ENCODE measurements at places on chromosomes 12 and 14. TPM values are rescaled to one million over a fixed set of nuclear protein-coding genes. Genes with fewer than 3 reads are reported as not detected.
A peak's percentile ranks its signal among the peaks of the same experiment; 100 is the strongest.

GRCh38 chr14:61347826-61348443 lies 26.6 kb downstream of the PRKCH start:
- DNase-seq: no peak

DNA sequence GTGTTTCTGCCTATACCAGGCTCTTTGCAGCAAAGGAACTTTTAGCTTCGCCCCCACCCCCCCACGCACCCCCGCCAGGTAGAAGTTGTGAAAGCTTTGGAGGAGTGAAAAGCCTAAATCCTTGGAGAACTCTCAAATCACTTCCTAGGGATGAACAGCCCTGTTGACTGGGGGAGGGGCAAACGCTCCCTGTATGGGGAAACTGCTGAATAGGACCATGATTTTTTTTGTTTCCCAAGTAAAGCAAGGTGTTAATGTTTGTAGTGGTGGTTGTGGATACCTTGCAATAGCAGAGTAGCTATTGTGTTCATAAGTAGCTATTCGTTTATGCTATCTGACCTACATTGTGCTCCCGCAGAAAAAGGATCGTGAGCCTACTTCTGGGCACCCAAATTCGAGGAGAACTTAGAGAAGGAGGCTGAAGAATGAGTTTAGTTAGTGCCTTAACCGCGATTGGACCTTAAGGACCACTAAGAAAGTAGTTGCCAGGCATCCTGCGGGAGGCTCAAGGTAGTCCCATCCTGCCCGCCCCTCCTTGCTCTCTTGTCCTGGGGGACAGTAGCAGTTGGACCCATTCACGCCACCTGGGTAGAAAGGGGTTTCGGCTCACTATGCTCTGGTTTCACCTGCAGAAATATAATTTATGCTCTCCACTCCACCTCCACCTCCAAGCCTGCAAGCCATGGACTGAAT lies 901 bp upstream of the NFKBIA start:
- DNase-seq: no peak

DNA sequence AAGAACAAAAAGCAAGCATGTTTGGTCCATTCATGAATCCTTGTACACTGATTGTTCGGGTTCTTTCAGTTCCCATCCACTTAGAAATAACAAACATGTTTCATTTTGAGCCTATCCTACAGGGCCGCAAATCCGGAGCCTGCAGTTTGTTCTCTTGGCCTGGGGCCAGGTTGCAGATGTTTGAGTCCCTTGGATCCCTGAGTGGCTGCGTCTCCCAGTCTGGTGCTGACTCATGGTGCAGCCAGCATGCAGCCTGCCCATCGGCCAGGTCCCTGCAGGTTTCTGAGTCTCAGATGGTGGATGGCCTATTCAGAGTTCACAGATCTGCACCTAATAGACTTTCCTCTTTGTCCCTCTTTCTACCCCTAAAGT lies 1.9 kb upstream of the DYNC1H1 start:
- DNase-seq: no peak

GRCh38 chr12:116538076-116538591 lies 21.0 kb upstream of the MAP1LC3B2 start:
- no peak for DNase-seq

GRCh38 chr12:103686026-103686425 lies 99.0 kb downstream of the STAB2 start:
- DNase-seq: no peak

DNA sequence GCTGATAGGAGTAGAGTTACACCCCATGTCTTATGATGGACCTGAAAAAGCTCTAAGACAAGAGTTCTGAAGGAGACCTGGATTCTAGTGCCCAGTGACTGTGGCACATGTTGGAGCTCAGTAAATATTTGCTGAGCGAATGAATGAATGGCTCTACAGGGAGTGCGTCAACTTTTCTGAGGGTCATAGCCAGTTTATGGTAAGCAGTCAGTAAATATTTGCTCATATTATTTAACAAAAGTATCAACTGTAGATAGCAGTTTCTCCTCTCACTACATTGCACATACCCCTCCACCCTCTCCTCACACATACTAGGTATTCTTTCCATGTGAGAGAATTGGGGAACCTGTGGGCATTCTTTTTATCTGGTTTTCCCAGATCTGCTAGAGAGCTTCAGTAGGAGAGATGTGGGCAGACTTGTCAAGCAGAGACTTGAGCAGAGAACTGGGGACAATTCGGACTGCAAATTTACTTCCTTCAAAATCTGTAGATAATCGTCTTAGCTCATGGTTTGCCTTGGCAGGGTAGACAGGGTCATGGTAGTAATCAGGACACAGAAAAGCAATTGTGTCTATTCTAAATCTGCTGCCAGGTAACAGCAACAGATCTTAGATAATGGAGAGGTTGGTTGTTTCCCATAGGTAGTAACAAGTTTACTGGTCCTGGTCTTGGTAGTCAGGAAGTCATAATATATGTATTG lies 5.7 kb downstream of the SLC4A8 start:
- DNase-seq: no peak

GRCh38 chr12:116380108-116380507 lies 102.6 kb upstream of the MED13L start:
- peak; percentile 74 for DNase-seq

- no peak for DNase-seq
These were observed 147.5 kb downstream of the CFAP54 start for GRCh38 chr12:96636895-96637294.

DNA sequence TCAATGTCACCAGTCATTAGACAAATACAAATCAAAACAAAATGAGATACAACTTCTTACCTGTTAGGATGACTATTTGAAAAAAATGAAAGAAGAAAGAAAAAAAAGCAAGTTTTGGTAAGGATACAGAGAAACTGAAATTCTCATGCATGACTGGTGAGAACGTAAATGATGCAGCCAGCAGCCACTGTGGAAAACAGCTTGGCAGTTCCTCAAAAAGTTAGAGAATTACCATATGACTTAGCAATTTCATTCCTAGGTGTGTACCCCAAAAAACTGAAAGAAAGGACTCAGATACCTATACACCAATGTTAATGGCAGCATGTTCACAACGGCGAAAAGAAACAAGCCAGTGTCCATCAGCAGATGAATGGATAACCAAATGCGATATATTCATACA lies 26.6 kb downstream of the NINJ2 start:
- DNase-seq: peak; percentile 68

DNA sequence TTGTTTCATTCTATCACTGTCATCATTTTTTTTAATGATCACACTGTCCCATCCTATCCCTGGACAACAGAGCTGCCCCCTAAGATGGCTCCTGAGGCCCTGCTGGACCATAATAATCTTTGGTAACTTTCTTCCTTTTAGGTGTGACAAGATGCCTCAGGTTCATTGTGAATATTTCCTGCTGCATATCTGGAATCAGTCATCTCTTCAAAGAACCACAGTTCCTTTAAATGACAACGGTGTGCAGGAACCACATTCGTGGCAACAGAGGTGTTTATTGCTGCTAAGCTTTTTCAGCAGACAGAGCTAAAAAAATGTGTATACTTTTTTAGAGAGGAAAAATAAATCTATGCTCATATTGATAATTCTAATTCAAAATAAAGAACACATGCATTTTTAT lies 312.9 kb downstream of the MED13L start:
- DNase-seq: no peak

- no peak for DNase-seq
These were observed 687 bp downstream of the IFFO1 start for GRCh38 chr12:6555018-6555691.

DNA sequence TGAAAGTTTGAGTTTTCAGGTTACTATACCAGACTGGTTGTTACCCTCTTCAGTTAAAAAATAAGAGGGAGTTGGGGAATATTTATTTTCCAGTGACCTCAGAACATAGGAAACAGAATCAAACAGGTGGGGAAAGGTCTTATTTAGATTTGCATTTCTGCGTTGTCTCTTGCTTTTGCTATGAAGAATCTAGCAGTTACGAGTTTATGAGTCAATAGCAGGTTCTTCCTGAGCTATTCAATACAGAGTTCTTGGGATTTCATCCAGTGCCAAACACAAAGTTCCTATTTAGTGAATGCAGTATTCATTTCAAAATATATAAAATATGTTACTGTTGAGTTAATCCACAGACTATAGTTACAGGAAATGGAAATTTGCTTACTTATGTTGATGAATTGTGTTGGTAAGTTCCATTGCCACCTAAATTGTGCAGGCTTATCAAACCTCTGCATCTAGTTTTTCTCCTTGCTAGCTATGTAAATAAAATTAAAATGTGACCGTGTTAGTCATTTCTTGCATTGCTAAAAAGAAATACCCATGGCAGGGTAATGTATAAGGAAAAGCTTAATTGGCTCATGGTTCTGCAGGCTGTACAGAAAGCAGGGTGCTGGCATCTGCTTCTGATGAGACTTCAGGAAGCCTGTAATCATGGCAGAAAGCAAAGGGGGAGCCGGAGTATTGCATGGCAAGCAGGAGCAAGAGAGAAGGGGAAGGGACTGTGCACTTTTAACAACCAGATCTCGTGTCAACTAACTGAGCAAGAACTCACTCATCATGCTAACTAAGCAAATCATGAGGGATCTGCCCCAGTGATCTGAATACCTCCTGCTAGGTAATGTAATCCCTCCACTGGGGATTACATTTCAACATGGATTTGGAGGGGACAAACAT lies 110.2 kb downstream of the KTN1 start:
- DNase-seq: no peak

- no peak for DNase-seq
These were observed 2.8 kb downstream of the SRSF9 start for GRCh38 chr12:120466560-120467315.

GRCh38 chr14:99682809-99683618 lies 1.1 kb upstream of the CYP46A1 start:
- peak; percentile 36 for DNase-seq

- no peak for DNase-seq
These were observed 756 bp downstream of the LGR5 start for GRCh38 chr12:71440345-71440762.

DNA sequence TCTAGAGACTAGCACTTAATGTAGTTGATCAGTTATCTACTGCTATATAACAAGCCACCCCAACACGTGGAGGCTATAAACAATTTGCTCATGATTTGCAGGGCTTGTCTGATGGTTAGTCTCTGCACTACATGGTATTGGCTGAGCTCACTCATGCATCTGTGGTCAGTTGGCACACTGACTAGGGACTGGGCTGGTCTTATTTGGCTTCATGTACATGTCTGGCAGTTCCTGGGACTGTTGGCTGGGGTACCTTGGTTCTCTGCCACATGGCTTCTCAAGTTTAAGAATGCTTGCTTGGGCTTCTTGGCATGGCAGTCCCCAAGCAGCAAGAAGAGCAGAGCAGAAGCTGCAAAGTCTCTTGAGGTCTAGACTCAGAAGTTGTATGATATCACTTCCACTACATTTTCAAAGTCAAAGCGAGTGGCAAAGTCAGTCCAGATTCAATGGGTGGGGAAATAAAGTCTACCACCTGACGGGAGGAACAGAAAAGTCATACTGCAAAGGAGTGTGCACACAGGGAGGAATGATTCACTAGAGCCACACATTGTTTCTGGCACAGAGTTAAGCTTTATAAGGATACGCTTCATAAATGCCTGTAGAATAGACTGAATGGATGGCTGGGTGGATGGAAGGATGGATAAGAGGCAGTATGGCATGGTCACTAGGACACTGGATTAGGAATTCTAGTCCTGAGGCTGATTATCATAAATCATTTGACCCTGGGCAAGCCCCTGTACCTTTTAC lies 44.8 kb upstream of the PTHLH start:
- no peak for DNase-seq

- peak; percentile 22 for DNase-seq
These were observed 32.9 kb downstream of the MIPOL1 start for GRCh38 chr14:37230551-37231194.

GRCh38 chr12:5267603-5268423 lies 164.1 kb upstream of the NTF3 start:
- DNase-seq: no peak

DNA sequence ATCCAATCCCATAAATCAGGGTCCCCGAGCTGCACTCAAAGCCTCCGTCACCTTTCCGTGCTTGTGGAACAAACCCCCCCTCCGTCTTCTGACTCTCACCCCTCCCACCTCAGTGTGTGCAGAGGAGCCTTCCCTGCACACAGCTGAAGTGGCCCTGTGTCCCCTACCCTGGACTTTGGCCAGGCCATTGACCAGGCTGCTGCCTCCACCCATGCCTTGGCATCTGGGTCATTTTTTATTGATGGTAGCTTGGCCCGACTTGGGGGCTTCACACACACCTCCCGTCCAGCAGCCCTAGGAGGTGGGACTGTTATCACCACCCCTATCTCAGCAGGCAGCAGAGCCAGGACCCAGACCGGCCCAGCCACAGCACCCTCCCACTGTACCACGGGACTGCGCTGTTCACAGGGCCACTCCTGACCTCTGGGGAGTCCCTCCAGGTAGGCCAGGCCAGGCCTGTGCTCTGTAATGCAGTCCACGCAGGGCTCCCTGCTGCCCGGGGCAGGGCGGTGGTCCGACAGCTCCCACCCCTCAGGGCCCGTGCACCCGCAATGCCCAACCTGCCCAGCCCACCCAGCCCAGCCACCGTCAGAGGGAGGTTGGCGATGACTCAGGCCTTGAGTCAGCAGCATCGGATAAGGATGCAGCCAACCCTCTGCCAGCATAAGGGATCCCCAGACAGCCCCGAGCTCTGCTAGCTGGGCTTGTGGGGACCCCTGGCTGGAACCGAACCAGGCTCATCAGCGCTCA lies 9.2 kb upstream of the INF2 start:
- peak; percentile 65 for DNase-seq

- no peak for DNase-seq
These were observed 5.5 kb upstream of the KCNH3 start for GRCh38 chr12:49533331-49533730.

DNA sequence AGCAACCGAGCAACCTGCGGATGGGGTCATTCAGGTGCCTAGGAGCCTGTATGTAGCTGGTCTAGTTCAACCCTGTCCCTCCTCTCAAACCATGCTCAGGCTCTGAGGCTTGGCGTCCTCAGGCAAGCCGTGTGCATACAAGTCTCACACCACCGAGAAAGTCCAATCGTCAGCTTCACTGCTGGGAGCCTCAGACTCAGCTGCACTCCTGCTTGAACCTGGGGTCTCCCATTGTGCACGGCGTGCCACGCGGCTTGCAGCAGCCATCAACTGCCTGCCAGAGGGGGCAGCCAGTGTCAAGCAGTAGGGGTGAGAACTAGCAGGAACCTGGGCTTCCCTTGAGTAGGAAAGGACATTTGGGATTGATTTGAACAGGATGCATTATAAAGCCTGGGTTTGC lies 1064.6 kb downstream of the BCL11B start:
- DNase-seq: no peak

- no peak for DNase-seq
These were observed 38.0 kb upstream of the CCDC60 start for GRCh38 chr12:119296535-119296934.

The DPPA3 gene
- not detected for polyA plus RNA-seq

The DTX3 gene
- not detected for polyA plus RNA-seq

The ADCY6 gene
- polyA plus RNA-seq: not detected

The MSI1 gene
- not detected for polyA plus RNA-seq

The PLEK2 gene
- polyA plus RNA-seq: 0.20 TPM

The RFX4 gene
- polyA plus RNA-seq: not detected

The CCDC88C gene
- polyA plus RNA-seq: 72.3 TPM

The GLIPR1L1 gene
- not detected for polyA plus RNA-seq
